ENCODE measurements at places on chromosomes 3 and 15. TPM values are rescaled to one million over a fixed set of nuclear protein-coding genes. Genes with fewer than 3 reads are reported as not detected.

Gene AMIGO3
- polyA plus RNA-seq, result 0.53 TPM

Gene ITGA11
- 0.02 TPM for polyA plus RNA-seq

Gene GREM1
- polyA plus RNA-seq, result not detected

Gene ENTPD3
- polyA plus RNA-seq, result not detected

Gene GOLGA8S
- polyA plus RNA-seq, result not detected

Gene SMAD6
- not detected for polyA plus RNA-seq

Gene ATP13A4
- polyA plus RNA-seq, result not detected

DNA sequence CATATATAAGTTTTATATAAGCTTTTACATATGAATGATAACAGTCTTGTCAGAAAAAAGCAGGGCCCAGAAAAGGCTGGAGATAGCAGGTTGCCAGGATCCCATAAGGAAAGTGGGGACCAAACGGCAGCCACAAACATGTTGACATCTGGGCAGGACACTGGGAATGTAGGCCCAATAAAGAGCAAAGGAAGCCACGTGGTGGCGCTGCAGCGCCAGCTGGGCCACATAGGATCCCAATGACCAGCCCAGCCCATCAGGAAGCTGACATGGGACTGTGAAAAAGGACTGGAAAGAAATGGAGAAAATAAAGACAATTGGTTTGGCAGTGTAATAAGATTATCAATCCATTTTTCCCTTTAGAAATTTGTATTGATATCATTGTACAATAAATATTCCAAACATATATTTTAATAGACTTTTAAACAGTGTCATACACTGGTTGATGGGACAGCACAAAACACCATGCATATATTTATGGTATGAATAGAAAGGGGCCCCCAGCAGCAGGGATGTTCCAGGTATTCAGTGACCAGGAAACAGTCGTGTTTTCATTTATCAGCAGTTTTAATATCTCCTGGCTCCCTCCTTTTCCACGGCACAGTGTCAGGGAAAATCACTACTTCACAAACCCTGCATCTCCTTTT lies 89.0 kb upstream of the STRIT1 start:
- DNase-seq, result no peak

DNA sequence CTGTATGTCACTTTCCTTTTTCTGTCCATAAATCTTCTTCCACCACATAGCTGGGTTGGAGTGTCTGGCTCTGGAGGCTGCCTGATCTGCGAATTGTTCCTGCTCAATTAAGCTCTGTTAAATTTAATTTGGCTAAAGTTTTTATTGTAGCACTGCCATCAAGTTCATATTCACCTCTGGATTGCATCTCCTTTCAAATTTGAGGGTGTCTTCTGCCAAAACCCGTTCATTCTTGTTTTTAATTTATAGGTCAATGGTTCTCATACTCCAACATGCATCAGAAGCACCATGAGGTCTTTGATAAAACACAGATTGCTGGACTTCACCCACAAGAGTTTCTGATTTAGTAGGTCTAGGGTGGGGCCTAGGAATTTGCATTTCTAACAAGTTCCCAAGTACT lies 276.5 kb upstream of the NECTIN3 start:
- DNase-seq, result no peak

GRCh38 chr3:160953686-160954085 lies 151.5 kb downstream of the B3GALNT1 start:
- no peak for DNase-seq

DNA sequence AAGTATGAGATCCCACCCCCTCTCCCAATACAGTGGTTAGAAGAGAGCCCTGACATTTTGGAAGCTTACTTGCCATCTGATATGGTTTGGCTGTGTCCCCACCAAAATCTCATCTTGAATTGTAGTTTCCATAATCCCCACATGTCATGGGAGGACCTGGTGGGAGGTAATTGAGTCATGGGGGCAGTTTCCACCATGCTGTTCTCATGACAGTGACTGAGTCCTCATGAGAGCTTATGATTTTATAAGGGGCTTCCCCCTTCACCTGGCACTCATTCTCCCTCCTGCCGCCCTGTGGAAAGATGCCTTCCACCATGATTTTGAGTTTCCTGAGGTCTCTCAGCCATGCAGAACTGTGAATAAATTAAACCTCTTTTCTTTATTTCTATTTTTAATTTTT lies 28.8 kb upstream of the HES1 start:
- no peak for DNase-seq

GRCh38 chr15:53520996-53521395 lies 238.5 kb downstream of the WDR72 start:
- no peak for DNase-seq

DNA sequence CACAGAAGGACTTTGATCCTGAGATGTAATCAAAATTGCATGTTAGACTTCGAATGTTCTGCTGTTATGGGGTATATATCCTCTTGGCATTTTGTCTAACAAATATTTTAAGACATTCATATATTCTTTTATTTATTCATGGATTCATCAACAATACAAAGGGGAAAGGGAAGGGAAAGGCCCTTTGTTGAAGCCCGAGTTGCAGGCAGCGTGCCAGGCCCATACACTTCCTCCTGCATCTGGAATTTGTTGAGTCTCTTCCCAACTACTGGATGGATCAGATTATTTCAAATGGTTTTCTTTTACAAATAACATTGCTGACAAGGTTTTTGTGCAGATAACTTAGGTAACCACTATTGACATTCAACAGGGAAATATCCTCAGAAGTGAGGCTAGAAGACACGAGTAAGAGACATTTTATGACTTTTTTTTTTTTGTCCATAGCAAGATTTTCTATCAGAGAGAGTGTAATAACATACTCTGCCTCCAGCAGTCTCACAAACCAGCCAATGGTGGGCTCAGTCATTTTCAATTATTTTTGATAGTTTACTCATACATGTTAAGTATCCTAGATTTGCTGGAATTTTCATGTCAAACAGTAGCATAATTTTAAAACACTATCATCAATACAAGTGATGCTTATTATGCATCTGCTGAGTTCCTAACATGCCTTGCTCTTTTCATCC lies 94.3 kb downstream of the RPL39L start:
- no peak for DNase-seq

DNA sequence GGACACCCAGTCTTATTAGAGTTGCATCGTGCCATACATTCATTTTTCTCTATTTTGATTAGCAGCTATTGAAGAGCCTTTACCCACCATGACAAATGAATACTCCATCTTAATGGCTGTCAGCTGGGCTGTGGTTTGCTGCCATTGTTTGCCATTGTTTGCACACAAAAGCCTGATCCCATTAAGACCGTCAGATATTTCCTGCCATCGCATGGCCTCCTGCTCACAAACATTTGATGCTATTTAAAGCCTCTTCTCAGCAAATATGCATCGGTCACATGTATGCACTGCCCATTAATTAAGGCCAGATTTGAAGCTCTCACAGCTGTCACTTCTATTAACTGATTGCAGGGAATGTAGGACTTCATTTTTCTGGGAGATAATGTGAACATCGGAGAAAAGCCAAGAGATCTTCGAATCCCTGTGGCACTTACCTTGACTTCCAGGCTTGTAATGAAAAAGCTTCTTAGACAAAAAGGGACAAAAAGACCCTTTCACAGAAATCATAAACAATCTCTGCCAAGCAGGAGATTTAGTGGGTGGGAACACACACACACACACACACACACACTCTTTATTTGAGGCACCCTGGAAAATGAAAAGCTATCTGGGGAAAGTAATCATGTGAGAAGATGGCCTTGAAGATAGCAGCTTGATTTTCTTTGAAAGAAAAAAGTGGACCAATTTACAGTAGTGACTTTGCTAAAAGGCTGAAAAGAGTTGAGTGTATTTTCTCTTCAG lies 175.4 kb upstream of the NR2E3 start:
- no peak for DNase-seq

DNA sequence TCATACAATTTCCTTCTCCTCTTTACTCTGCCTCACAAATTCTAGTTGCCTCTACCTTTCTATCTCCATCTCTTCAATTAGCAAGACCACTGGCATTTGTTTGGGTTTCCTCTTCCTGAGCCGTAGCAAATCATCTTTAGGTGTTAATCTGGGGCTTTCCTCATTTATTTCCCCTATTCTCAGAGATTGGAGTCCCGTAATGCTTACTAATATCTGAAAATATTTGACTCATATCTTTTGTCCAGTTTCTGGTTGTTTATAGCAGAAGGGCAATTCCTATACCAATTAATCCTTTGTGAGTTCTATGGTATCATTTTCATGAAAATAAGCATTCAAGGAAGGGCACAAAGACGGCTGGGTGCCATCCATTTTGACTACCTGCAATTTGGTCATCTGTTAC lies 103.7 kb downstream of the NR2E3 start:
- DNase-seq, result no peak

DNA sequence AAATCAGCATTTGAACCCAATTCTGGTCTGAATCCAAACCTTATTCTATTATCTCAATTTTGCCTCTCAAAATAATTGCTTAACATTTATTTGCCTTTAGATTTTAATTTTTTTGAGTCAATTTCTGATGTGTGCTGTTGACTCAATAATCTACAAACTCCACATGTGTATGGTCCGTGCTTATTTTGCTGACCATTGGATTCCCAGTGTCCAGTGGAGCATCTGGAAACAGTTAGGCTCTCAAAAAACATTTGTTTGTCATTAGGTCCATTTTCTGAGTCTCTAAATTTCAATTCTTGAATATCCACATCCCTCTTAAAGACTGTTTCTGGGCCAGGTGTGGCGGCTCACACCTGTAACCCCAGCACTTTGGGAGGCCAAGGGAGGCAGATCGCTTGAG lies 19.2 kb upstream of the MYZAP start:
- no peak for DNase-seq

DNA sequence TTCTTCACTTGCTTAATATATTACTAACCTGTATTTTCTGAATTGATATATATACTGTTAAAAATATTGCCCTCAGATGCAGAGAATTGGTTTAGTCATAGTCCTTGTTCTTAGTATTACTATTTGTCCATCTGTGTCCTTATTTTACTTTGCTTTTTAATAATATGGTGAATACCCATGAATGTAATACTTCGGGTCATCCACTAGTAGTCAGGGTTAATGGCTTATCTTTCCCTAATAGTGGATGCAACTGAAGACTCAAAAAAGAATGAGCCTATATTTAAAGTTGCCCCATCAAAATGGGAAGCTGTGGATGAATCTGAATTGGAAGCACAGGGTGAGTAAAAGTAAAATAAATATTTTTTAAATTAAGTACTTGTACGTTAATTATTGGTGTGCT lies 36.5 kb downstream of the U2SURP start:
- no peak for DNase-seq

GRCh38 chr3:13332158-13332557 lies 88.0 kb downstream of the NUP210 start:
- DNase-seq, result peak; percentile 38

All from CD4-positive, CD25-positive, alpha-beta regulatory T cell (primary cell).